MM.1S (cell line): ENCODE measurements at places on chromosomes 4 and X.

DNA sequence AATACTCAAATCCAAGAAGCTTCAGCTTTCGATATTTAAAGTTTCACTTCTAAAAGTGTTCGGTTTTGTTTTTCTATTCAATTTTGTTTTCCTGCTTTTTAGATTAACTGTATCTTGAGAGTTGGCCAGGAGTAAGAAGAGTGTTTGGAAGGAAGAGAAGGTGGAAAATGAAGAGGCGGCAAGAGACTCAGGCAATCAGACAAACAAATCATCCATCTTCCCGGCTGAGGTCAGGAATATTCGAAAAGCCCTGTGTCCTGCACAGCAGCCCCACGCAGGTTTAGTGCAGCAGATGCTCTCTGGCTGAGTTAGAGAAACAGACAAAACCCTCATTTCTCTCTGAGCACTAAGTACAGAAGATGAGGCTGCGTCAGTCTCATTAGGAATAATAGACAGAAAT is 330.3 kb upstream of the NOCT start:
- no peak for DNase-seq

DNA sequence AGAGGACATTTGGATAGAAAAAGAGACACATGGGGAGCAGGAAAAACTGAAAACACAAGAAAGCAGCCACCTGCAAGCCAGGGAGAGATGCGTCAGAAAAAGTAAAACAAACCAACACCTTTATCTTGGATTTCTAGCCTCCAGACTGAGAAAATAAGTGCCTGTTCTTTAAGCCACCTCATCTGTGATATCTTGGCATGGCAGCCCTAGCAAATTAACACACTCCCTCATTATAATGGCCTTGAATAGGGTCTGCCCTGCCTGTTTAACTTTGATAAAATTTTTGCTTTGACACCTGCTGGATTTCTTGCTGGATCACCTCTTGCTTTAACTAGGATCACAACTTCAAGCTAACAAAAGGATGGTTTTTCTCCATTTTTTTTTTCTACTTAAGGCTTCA is 1892.0 kb upstream of the IGFBP7 start:
- DNase-seq = no peak

DNA sequence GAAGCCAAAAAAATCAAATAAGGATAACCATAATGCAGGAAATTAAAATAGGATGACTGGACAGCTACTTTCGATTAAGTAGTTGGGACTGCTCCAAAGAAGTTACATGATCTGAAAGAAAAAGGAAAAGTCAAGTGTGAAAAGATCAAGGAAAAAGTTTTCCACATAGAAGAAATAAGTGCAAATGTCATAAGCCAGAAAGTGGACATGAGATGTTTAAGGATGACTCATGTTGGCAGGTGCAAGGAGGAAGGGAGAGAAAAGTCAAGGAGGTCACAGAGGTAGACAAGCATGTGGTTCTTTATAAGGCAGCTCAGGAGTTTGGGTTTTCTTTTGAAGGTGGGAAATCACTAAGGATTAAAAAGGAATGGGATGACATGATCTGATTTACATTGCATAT is 89.8 kb upstream of the GPRIN3 start:
- DNase-seq = no peak

DNA sequence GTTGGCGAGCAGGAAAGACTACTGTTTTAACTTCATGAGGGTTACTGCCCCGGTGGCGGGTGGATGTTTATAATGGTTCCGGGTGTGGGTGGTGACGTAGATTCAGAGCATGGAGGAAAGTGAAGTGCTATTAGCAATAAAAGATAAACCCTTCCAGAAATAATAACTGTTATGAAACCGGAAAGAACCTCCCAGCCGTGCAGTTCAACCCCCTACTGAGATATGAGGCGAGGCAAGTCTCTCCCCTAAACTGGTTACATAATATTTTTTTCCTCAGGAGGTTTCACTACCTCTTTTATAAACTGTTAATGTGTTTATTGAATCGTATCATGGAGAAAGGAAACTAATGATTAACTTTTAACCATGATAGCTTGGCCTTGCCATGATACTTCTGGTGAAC is 33.9 kb upstream of the STIM2 start:
- no peak for DNase-seq

GRCh38 chr4:163048447-163048846 is 118.2 kb downstream of the NAF1 start:
- DNase-seq = peak; percentile 61

DNA sequence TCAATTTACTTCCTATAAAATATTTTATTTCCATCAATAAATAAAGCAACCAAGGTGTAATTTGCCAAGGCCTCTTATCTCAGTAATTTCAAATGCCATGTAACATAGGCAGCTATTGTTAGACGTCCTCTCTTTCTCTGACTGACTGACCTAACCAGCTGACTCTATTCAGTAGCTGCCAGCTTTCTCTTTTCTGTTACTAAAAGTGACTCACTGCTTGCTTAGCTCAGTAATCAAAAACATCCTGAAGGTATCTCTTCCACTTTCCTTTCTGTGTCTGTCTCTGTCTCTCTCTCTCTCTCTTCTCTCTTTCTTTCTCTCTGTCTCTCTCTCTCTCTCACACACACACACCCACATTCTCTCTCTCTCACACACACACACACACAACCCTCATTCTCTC is 134.2 kb downstream of the SPOCK3 start:
- peak; percentile 74 for DNase-seq

DNA sequence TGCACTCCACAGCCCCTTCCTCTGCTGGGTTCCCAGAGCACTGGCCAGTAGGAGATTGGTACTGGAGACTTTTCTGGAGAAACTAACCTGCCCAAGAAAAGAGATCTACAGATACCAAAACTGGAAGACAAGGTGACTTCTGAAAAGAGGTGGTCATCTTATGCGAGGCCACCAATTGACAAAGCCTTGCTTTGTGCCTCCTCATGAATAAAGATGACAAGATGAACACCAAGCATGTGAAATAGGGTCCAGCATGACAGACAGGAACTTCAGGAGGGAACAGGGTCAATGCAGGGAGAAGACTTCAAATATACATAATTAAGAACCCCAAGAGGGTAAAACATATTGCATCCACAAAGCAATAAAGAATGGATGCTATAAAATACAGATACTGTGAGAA is 137.9 kb downstream of the APBB2 start:
- no peak for DNase-seq

GRCh38 chrX:33726281-33727160 is 405.6 kb downstream of the FAM47A start:
- DNase-seq = no peak

- DNase-seq = no peak
Observed at GRCh38 chr4:96809563-96809962, 969.7 kb downstream of the PDHA2 start.

DNA sequence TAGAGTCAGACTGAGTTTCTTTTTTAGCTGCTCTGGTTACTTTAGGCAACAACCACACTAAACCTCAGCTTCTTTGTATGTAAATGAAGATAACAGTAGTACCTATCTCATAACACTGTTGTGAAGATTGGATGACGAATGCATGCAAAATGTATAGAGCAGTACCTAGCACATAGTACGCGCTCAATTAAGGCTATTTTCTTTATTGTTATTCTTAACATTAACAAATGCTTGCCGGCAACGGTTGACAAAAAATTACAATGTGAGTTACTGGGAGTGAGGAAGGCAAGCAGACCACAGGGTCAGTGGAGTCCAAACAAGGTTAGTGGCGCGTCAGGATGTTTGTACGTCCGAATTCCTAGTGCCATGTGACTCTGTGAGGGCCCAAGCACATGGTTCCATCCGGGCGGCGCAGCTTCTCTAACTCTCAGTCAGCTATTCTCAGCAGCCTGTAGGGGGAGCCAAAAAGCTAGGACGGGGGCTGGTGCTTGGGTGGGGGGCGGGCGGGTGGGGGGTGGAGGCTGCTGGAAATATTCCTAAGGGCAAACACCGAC is 821 bp upstream of the NALF2 start:
- DNase-seq = no peak

- no peak for DNase-seq
Observed at GRCh38 chr4:118035309-118035708, 1.0 kb downstream of the NDST3 start.

DNA sequence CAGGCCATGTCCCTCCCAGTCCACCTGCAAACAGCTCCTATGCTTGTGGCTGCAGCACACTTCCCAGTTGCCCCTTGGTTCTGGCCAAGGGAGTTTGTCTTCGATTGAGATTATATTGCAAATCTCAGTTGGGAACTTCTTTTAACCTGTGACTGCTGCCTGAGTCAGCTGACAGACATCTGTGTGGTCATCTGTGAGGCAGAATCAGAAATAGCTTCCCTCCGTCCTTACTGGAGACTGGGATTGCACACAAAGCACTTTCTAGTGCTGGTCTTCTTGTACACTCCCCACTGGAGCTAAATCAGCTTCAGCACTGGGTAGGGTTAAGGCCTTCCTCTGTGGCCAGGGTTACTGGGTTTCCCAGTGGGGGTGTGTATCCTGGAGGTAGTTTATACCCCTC is 34.3 kb downstream of the ZNF330 start:
- DNase-seq = no peak

DNA sequence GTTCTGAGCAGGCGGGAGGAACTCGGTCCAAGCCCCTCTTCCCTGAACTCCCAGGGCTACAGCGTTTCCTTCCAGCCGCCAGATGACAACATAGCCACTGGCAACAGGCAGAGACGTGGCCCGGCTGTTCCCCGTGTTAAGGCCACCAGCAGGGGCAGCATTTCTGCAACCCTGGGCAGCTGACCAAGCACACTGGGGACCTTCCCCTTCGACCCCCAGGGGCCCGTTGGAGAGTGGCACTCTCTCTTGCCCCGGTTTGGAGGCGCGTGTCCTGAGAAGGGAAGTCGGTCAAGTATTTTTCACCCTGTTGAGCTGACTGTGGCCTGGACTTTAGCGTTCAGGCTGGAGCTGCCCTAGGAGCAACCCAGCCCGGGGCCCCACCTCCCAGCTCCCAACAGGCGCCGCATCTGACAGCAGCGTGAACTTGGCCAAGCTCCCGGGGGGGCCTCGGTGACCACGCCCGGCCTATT is 37.6 kb downstream of the ZBTB49 start:
- DNase-seq = no peak

DNA sequence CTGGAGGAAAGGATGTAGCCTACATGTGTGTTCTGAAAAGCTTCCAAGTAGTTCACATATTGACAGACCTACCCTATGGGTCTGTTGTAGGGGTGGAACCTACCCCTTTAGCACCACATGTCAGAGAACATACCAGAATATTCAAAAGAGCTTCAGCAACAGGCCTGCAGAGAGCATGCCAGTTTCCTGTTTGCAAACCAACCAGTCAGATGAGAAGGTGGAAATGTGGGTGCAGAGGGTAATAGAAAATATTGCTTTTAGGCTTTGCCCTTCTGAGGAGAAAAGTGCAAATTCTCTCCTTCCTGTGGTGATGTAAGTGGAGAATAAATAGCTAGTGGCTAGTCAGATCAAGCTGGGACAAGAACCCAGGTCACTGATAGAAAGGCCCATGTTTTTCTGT is 16.4 kb downstream of the INTS6L start:
- no peak for DNase-seq

GRCh38 chrX:17967888-17968287 is 106.8 kb upstream of the RAI2 start:
- DNase-seq = no peak

DNA sequence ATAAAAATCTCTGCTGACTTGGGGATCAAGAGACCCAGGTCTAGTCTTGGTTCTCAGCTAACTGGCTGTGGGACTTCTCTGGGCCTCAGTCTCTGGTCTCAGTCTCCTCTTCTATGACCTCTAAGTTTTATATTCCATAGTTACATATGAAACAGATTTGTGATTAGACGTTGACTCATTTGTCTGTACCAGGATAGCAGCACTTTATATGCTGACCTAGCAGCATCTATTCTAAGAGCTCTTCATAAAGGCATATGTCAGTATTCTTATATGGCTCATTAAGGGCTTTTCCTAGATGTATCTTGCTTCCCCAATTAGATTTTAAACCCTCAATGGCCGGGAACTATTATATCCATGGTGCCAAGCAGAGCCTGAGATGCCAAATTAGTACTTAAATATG is 12.7 kb downstream of the GRPR start:
- no peak for DNase-seq

DNA sequence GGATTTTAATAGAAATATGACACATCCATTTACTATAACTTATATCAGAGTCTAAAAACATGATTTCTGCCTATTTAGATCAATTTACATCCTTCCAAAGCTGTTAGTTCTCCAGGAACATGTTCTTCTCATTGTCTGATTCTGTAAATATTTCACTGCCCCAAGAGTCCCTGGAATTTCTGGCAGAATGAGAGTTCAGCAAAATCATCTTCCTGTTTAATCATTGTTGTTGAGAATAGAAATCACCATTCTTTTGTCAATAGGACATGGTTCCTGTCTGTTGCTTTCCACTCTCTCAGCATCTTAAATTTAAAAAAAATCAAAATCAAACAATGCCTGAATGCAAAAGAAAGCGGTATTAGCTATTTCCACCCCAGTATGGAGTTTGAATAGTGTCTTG is 172.8 kb upstream of the FRMPD4 start:
- DNase-seq = no peak

DNA sequence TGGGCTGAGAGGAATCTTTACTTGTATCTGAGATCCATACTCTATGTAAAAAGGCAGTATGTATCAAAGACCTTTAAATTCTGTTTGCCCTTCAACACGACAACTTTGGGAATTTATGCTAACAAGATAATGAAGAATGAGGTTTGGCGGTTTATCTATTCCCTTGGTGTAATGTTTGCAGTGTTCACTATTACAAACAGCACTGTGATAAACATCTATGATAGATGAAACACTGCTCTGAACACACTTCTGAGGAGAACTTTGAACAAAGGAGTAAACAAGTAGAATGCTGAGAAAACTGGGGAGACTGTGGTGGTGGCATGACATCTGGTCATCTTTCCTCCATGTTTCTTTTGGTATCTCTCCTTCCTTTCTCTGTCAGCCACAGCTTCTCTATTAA is 126.9 kb downstream of the PDE5A start:
- no peak for DNase-seq

GRCh38 chr4:179605196-179605595 is 2163.0 kb upstream of the AGA start:
- no peak for DNase-seq

DNA sequence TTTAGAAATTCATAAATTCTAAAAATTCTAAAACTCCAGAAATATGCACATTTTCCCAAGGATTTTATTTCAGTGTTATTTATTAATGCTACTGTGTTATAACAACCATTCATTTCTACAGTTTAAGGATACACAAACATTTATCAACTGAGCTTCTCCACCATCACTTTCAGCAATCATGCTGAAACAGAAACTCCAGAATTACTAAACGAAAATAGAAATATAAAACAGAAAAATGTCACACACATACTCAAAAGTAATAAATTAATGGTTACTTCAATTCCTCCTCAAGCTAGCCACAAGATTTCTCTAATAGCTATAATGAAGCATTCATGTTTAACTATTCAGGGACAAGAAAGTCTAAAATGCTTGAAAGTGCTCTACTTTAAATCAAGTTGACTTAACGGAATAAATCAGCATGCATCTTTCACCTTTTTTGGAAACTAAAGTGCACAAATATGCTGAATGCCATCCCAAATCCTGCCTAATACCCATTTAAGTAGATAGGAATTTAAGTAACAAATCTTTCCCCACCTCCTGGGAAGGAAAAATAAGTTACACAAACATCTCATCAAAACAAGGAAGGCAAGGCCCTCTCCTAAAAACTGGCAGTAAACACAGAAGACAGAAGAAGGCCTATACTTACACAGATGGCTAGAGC is 563 bp downstream of the FAM13A start:
- no peak for DNase-seq

GRCh38 chr4:38738940-38739803 is 43.6 kb downstream of the TLR10 start:
- no peak for DNase-seq

GRCh38 chrX:34632384-34632783 is 24.7 kb downstream of the TMEM47 start:
- DNase-seq = no peak

GRCh38 chr4:7937006-7937405 is 2.7 kb downstream of the AFAP1 start:
- no peak for DNase-seq
